ENCODE measurements at places on chromosomes 5 and 9. TPM values are rescaled to one million over a fixed set of nuclear protein-coding genes. Genes with fewer than 3 reads are reported as not detected.

The TAS2R1 gene
- total RNA-seq, result not detected

The SREK1IP1 gene
- 9.8 TPM for total RNA-seq

DNA sequence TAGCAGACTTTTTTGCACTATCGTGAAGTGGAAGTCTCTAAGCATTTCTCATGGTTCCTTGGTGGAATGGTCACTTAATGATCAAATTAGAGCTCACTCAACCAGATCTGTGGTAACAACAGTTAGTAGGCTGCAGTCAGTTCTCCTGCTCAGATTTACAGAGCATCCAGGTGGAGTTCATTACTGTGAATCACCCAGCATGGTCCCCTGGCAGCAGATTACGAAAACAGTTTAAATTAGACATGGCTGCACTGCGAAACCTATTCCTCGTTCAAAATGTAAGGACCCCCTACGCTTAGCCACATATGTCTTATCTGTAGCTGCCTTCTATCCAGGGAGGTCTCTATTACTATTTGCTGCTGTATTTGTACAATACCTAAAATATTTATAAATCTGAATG lies 823.6 kb upstream of the ARRDC3 start:
- no peak overlapping the region for H3K27ac ChIP-seq
- no peak for ATAC-seq
- H3K4me1 ChIP-seq, result no peaks in the 10 kb centered on the region
- H3K27me3 ChIP-seq, result no peaks in the 10 kb centered on the region

DNA sequence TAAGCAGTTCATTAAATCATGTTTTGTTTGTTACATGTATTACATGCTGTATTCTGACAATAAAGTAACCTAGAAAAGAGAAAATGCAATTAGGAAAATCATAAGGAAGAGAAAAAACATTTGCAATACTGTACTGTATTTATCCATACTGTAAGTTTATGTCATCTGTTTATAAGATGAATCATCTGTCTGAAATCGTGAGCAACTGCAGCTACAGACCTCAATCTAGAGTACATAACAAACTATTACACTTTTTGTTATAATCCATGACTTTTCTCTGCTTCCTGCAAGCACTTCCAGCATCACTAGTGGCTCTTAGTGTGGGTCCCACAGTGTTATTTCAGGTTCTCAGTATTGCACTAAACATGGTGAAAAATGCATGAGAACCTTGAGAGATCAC lies 144.4 kb upstream of the NR4A3 start:
- no peaks in the 10 kb centered on the region for H3K36me3 ChIP-seq
- H3K4me3 ChIP-seq, result no peak overlapping the region
- no peaks in the 10 kb centered on the region for H3K4me1 ChIP-seq
- no peak for ATAC-seq
- no peaks in the 10 kb centered on the region for H3K27me3 ChIP-seq
- no peak overlapping the region for H3K27ac ChIP-seq

All from gastroesophageal sphincter (tissue), 4 donors.